H1 (cell line): ENCODE measurements at places on chromosomes 6 and 20. TPM values are rescaled to one million over a fixed set of nuclear protein-coding genes. Genes with fewer than 3 reads are reported as not detected.

DNA sequence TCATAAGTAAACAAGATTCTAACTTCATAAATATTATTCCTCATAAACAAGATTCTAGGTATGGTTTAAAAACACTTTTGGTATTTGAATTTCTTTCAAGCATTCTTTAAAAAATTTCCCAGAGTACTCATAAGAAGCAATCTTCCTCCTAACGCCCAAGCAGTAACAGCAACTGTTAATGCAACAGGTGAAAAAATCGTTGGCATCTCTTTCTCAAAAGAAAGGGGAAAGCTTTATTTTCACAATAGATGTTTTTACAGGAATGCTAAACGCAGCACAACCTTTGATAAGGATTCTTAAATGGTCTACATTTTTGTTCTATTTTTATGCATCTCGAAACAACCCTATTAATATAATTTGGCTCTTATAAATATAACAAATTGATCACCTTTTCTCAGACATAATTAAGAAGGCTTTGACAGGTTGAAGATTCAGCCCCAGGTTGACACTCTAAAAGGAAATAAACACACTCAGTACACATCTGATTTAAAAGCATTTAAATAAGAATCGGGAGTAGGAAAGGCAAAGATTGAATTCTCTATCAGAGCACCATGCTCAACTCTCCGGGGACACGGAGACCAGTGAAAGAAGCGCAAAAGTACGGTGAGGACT, 634 bp downstream of the AHI1 start:
- no peaks in the 10 kb centered on the region for H3K27me3 ChIP-seq
- H3K27ac ChIP-seq = peak overlapping the region; percentile 78; the same call in 1 of the 2 replicates
- no peak for DNase-seq
- peaks cover 2% of the 10 kb centered on the region; the same call in 1 of the 2 replicates for H3K36me3 ChIP-seq
- H3K4me3 ChIP-seq = peak overlapping the region; percentile 83
- peaks cover 5% of the 10 kb centered on the region for H3K4me1 ChIP-seq

- no peaks in the 10 kb centered on the region for H3K36me3 ChIP-seq
- peak overlapping the region; percentile 63 for H3K4me3 ChIP-seq
- H3K27ac ChIP-seq = no peak overlapping the region
- peaks cover 5% of the 10 kb centered on the region; the same call in 1 of the 2 replicates for H3K27me3 ChIP-seq
Observed at GRCh38 chr20:13995841-13996240, 525 bp downstream of the MACROD2 start.

- no peaks in the 10 kb centered on the region for H3K4me1 ChIP-seq
- no peaks in the 10 kb centered on the region for H3K27me3 ChIP-seq
- H3K4me3 ChIP-seq = peak overlapping the region; percentile 90
- no peak for DNase-seq
- no peaks in the 10 kb centered on the region for H3K36me3 ChIP-seq
Observed at GRCh38 chr6:26195924-26196845, 109.0 kb downstream of the HFE start.

DNA sequence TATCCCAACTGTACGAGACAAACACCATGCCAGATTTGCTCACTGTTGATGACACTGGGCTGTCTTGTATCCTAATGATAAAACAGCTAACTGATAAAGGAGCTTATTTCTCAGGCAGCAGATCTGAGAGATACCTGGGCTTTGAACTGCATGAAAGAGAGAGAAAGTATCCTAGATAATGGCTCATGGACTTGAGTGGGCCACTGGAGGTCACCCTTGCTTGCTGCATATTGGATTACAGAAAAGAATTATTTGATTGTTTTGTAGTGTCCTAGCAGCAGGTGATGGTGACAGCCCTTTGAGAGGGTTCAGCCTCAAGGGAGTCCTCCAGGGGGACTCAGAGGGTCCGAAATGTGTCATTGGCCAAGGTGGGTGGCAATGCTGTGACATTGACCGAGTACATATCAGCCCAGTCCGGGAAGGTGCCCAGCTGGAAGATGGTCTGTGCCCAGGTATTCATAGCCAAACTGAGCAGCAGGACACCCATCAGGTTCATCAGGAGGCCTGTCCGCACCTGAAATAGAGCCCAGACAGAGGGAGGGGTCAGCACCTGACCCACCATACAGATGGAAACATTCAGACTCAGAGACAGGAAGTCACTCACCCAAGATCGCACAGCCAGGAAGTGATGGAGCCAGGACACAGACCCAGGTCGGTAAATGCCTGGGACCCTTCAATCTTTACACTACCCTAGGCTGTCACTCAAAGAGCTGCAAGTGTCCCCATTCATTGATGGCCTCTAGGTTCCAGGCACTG, 9.4 kb upstream of the OCSTAMP start:
- H3K4me3 ChIP-seq = no peak overlapping the region
- no peaks in the 10 kb centered on the region for H3K36me3 ChIP-seq
- H3K4me1 ChIP-seq = peaks cover 16% of the 10 kb centered on the region
- no peak for DNase-seq

- DNase-seq = no peak
- H3K27me3 ChIP-seq = no peaks in the 10 kb centered on the region
- H3K36me3 ChIP-seq = no peaks in the 10 kb centered on the region
- H3K4me3 ChIP-seq = no peak overlapping the region
Observed at GRCh38 chr6:139533573-139534471, 159.4 kb upstream of the CITED2 start.

DNA sequence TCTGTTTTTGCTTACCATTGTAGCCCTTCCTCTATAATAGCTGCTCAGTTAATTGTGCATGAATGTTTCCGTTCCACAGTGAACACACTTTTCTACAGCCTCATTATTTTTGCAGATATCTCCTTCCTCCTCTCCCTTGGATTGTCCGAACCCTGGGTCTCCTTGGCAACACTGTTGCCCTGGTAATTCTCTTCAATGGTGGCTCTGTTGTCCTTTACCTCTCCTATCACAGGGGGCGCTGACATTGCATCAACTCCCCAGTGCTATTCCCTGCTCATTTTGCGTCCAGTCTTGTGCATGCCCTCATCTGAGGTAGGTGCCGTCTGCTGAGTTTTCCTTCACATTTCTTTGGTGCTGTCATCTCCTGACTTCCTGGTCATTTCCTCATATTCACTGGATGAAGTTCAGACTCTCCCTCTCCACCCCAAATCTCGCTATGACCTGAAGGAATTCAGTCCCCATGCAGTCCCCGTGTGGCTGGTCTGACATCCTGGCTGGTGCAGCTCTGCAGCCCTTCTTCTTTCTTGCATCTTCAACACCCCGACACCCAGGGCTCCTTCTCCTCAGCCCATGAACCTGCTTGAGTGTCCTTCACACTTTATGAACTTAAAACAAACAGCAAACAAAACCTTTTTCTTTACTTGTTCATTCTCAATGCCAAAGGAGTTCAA, 21.1 kb downstream of the PHACTR2 start:
- no peak overlapping the region; the same call in 1 of the 2 replicates for H3K27ac ChIP-seq
- no peak overlapping the region for H3K4me3 ChIP-seq
- peaks cover 2% of the 10 kb centered on the region; the same call in 1 of the 2 replicates for H3K4me1 ChIP-seq
- no peaks in the 10 kb centered on the region for H3K27me3 ChIP-seq

DNA sequence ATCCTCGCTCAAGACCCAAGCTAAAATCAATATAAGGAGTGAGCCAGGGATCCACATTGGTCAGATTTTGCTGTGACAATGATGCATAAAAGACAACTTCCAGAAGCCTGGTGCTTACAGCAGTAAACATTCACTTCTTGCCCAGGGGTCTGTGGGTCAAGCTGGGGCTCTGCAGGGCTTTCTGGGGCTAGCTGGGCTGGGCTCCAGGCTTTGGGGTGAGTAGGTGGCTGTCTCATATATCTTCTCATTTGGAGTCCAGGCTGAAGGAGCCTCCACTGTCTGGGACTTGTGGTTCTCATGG, 25.8 kb upstream of the TOP1 start:
- DNase-seq = no peak
- H3K27me3 ChIP-seq = no peaks in the 10 kb centered on the region
- peaks cover 3% of the 10 kb centered on the region for H3K4me1 ChIP-seq
- H3K36me3 ChIP-seq = no peaks in the 10 kb centered on the region

GRCh38 chr20:46251211-46251673, 57.1 kb downstream of the CDH22 start:
- H3K4me1 ChIP-seq = peaks cover 4% of the 10 kb centered on the region
- DNase-seq = peak; percentile 64
- no peak overlapping the region for H3K27ac ChIP-seq
- no peaks in the 10 kb centered on the region for H3K36me3 ChIP-seq
- peaks cover 40% of the 10 kb centered on the region for H3K27me3 ChIP-seq
- H3K4me3 ChIP-seq = peak overlapping the region; percentile 19

DNA sequence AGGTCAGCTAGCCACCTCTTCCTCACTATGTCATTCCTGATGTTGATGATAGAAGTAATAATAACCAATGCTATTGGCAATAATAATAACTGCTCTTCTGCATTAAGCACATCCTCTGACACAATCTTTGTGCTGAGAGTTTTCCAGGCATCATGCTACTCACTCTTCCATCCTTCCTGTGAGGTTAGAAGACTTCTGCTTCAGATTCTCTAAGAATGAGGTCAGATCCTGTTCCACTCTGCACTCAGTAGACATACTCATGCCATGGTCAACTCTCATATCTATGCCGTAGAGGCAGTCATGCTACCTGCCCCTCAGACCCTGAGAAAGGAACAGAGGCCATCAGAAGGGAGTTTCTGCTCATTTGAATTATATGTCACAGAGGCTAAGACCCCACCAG, 98.1 kb upstream of the TOP1 start:
- no peaks in the 10 kb centered on the region for H3K27me3 ChIP-seq
- DNase-seq = no peak
- no peak overlapping the region for H3K4me3 ChIP-seq
- H3K4me1 ChIP-seq = no peaks in the 10 kb centered on the region
- H3K27ac ChIP-seq = no peak overlapping the region
- H3K36me3 ChIP-seq = no peaks in the 10 kb centered on the region

DNA sequence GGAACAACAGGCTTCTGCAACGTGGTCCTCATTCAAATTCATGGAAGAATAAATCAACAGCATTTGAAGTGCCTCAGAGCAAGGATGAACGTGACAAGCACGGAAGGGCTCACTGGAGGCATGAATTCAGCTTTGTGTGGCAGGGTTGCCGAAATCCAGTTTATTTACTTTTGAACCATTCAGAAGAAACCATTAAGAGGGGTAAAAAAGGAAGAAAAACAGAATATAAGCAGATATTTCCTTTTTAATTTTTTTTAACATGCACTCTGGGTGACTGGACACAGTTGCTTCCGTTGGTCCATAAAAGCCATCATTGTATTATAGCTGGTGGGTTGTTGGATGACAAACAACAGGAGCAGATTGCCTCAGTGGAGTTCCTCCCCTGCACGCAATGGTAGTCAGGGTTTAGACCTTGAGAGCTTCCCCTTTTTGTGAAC, 17.3 kb upstream of the SNRPB2 start:
- peaks cover 3% of the 10 kb centered on the region for H3K4me1 ChIP-seq
- H3K27ac ChIP-seq = no peak overlapping the region
- H3K4me3 ChIP-seq = no peak overlapping the region
- no peaks in the 10 kb centered on the region for H3K36me3 ChIP-seq

GRCh38 chr20:2845607-2846006, 5.1 kb downstream of the VPS16 start:
- no peaks in the 10 kb centered on the region for H3K4me1 ChIP-seq
- H3K27me3 ChIP-seq = no peaks in the 10 kb centered on the region
- H3K36me3 ChIP-seq = no peaks in the 10 kb centered on the region
- no peak for DNase-seq

GRCh38 chr6:151136141-151136755, 103.5 kb upstream of the AKAP12 start:
- H3K36me3 ChIP-seq = no peaks in the 10 kb centered on the region
- no peak for DNase-seq
- H3K27me3 ChIP-seq = no peaks in the 10 kb centered on the region
- no peak overlapping the region for H3K27ac ChIP-seq
- H3K4me1 ChIP-seq = no peaks in the 10 kb centered on the region
- no peak overlapping the region for H3K4me3 ChIP-seq

GRCh38 chr20:24950836-24951525, 1.9 kb downstream of the CST7 start:
- DNase-seq = no peak
- no peaks in the 10 kb centered on the region for H3K27me3 ChIP-seq
- no peaks in the 10 kb centered on the region for H3K36me3 ChIP-seq
- no peaks in the 10 kb centered on the region for H3K4me1 ChIP-seq
- no peak overlapping the region for H3K27ac ChIP-seq

DNA sequence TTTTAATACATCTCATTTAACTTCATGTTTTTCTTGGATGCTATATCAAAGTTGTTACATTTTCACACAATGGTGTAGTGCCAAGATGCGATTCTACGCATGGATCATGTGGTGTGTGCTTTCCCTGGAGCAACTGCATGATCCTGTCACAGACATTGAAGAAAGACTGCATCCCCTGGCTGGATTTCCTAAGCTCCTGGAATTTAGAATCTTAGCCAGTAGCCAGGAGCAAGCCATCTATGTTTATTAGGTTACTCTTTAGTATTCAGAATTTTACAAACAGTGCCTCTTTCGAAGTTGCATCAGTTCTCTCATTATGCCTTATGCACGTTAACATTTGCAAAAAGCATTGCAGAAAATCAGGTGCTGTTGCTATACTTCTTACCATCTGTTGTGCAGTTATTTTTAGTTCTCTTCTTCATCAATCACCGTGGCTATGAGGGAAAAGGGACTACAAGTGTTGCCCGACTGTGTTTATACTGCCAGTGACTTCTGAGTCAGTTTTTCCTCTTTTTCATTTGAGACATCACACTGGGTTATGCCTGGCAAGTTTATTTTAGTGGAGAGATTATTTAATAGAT, 584.2 kb downstream of the BCKDHB start:
- no peak overlapping the region for H3K4me3 ChIP-seq
- no peak for DNase-seq
- H3K27ac ChIP-seq = no peak overlapping the region
- no peaks in the 10 kb centered on the region for H3K27me3 ChIP-seq
- H3K4me1 ChIP-seq = no peaks in the 10 kb centered on the region

DNA sequence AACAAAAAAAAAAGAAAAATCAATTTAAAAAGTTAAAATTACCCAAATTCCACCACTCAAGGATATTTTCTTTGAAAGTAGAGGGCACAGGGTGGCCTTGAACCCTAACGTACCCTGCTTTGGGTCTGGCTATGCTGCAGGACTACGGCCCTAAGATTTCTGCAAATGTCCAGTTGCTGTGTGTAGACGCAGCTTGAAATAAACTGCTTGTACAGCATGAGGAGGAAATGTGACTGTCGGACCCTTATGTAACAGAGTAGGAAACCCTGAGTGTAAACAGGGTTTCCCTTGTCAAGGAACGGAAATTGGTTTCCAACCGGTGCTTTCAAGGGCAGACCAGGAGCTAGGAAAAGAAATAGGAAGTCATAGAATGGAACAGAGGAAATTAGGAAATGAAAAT, 60.7 kb upstream of the SHLD1 start:
- H3K27ac ChIP-seq = no peak overlapping the region
- no peaks in the 10 kb centered on the region for H3K36me3 ChIP-seq
- H3K27me3 ChIP-seq = no peaks in the 10 kb centered on the region; the same call in 1 of the 2 replicates
- no peaks in the 10 kb centered on the region for H3K4me1 ChIP-seq

- H3K27me3 ChIP-seq = no peaks in the 10 kb centered on the region
- H3K36me3 ChIP-seq = peaks cover 38% of the 10 kb centered on the region
- DNase-seq = no peak
- no peaks in the 10 kb centered on the region for H3K4me1 ChIP-seq
- H3K27ac ChIP-seq = no peak overlapping the region
- H3K4me3 ChIP-seq = no peak overlapping the region
Observed at GRCh38 chr6:160036331-160036695, 67.4 kb downstream of the IGF2R start.

GRCh38 chr20:2680046-2680445, 12.5 kb upstream of the EBF4 start:
- no peaks in the 10 kb centered on the region for H3K27me3 ChIP-seq
- no peak overlapping the region for H3K4me3 ChIP-seq
- H3K4me1 ChIP-seq = no peaks in the 10 kb centered on the region
- no peaks in the 10 kb centered on the region for H3K36me3 ChIP-seq

RTN4IP1 gene
- polyA plus RNA-seq = 8.2 and 14.6 TPM in 2 replicates

TBXT gene
- 0.18 and 0.52 TPM in 2 replicates for polyA plus RNA-seq

CLVS2 gene
- 0.20 and 0.30 TPM in 2 replicates for polyA plus RNA-seq

SF3B5 gene
- 588 and 624 TPM in 2 replicates for polyA plus RNA-seq

ABRACL gene
- 66.9 and 103 TPM in 2 replicates for polyA plus RNA-seq

NKAIN2 gene
- 0.03 and 0.20 TPM in 2 replicates for polyA plus RNA-seq

SLC22A16 gene
- not detected in 2 replicates for polyA plus RNA-seq
